PC-9 (cell line): ENCODE measurements at places on chromosomes 1 and 21. TPM values are rescaled to one million over a fixed set of nuclear protein-coding genes. Genes with fewer than 3 reads are reported as not detected.

GRCh38 chr1:153771261-153771660 lies 3.9 kb upstream of the SLC27A3 start:
- peaks cover 14% of the 10 kb centered on the region; the same call in 1 of the 2 replicates for H3K36me3 ChIP-seq
- H3K4me3 ChIP-seq: no peak overlapping the region
- H3K27ac ChIP-seq: no peak overlapping the region
- no peak for DNase-seq

DNA sequence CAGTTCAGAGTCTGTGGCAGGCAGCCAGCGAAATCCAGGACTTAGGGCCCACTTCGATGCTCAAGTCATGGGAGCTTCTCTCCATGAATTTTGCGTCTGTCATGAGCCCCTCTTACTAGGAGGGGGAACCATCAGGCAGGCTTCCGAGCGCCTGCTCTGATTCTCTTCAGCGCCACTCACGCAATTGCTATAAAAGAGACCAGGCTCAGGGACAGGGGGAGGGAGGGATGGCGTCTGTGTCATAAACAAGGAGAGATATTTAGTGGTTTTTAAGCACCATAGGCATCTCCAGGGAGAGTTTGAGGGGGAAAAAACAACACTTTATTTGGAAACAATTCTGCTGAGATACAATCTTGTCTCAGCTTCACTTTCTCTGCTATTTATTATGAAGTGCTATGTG lies 60.6 kb downstream of the NAV1 start:
- H3K27ac ChIP-seq: no peak overlapping the region
- no peaks in the 10 kb centered on the region for H3K4me1 ChIP-seq
- H3K36me3 ChIP-seq: no peaks in the 10 kb centered on the region
- no peak overlapping the region for H3K4me3 ChIP-seq

DNA sequence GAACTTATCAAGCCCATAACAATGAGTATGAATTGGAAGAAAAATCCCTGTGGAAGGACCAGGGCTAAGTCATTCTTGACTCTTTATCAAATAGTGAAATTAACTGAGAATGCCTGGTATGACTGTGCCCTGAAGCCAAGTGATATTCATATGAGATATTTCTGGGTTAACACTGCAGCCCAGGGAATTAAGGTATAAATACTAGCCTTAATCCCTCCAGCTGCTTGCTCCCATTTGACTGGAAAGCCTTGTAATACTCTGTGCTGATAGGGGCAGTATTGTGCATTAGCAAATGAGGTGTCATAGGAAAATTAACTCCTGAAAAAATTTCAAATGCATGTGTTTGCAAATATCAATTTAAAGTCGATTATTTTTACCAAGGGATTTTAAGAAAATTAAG lies 568.8 kb downstream of the LMO4 start:
- no peaks in the 10 kb centered on the region for H3K36me3 ChIP-seq
- no peak for DNase-seq
- H3K4me3 ChIP-seq: no peak overlapping the region
- H3K27ac ChIP-seq: no peak overlapping the region

DNA sequence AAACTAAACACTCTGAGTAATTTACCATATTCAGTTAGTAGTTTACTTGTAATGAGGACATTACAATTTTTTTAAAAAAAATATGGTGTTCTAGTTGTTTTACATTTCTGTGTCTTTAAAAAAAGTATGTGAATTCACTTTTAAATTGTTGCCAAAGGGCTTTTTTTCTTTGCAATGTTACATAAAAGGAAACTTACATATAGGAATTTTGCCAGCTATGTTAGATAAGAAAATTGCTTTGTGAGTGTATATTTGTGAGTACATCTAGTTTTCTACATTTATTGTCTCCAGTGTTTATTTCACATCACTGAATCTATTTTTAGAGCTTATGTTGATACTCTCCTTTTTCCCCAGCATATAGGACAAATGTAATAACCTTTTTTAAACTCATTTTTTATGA lies 206.8 kb downstream of the GPR52 start:
- no peaks in the 10 kb centered on the region for H3K27me3 ChIP-seq
- H3K4me3 ChIP-seq: no peak overlapping the region
- no peaks in the 10 kb centered on the region for H3K36me3 ChIP-seq
- no peak for DNase-seq

GRCh38 chr1:200636681-200637080 lies 16.1 kb upstream of the KIF14 start:
- DNase-seq: no peak
- H3K27me3 ChIP-seq: no peaks in the 10 kb centered on the region
- no peaks in the 10 kb centered on the region for H3K36me3 ChIP-seq
- no peak overlapping the region for H3K27ac ChIP-seq
- no peak overlapping the region for H3K4me3 ChIP-seq

GRCh38 chr1:146020058-146021049 lies 1.2 kb downstream of the HJV start:
- H3K4me3 ChIP-seq: no peak overlapping the region
- H3K27me3 ChIP-seq: peaks cover 8% of the 10 kb centered on the region; the same call in 1 of the 2 replicates
- no peaks in the 10 kb centered on the region for H3K36me3 ChIP-seq
- no peak for DNase-seq
- H3K4me1 ChIP-seq: no peaks in the 10 kb centered on the region

DNA sequence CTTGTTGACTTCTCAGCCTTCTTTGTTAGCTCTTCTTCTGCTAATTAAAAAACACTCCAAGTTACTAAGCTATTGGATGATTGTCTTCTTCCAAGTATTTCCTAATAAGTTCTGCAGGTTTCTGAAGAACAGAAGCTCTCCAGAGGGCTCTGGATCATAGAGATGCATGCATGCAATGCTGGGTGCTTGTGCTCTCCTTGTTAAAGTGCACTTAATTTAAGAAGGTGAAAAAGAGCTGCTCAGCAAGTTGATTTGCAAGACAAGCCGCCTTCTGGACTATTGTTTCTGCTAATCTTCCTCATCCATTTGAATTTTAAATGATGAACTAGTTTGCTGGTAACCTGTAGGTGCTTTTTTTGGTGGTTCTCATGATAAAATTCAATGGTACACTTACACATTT lies 16.1 kb downstream of the RRP15 start:
- no peak overlapping the region for H3K27ac ChIP-seq
- DNase-seq: no peak
- H3K4me3 ChIP-seq: no peak overlapping the region
- H3K36me3 ChIP-seq: 0 out of 2 replicates have a peak, but pooled peaks cover 11% of the 10 kb centered on the region
- H3K27me3 ChIP-seq: no peaks in the 10 kb centered on the region

DNA sequence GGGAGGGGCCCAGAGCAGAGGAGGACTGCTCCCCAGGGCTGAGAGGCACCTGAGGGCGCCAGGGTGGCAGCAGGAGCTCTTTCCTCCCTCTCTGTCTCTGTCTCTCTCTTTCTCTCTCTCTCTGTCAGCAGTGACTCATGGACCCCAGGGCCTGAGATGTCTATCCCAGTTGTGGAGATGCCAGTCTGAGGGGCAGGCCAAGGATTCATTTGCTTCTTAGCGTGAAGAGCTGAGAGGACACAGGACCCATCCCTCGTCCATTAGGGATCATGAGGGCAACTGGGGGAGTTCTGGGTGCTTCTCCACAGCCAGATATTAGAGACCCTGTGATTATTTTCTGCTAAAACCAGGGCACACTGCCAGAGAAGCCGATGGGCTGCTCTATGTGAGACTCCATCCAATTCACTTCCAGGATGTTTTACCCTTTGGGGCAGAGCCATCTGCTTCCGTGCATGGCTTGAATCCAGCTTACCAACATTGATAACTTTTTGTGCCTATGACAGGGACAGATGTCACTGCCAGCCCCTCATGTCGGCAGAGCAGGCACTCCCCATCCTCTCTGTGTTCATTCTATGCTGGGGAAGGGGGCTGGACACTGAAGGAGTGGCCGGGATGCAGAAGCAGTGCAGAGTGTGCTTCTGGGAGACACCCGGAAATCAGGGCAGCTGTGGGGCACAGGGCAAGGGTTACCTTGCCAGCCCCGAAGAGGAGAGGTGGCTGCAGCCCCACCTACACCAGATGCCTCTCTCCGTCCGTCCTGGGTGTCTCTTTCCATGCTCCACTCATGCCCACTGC lies 4.1 kb upstream of the PCBP3 start:
- H3K36me3 ChIP-seq: no peaks in the 10 kb centered on the region
- H3K4me3 ChIP-seq: no peak overlapping the region
- peaks cover 17% of the 10 kb centered on the region; the same call in 1 of the 2 replicates for H3K27me3 ChIP-seq
- no peak overlapping the region for H3K27ac ChIP-seq
- H3K4me1 ChIP-seq: no peaks in the 10 kb centered on the region
- no peak for DNase-seq

GRCh38 chr1:117656202-117656641 lies 50.4 kb downstream of the TENT5C start:
- no peaks in the 10 kb centered on the region for H3K36me3 ChIP-seq
- H3K4me3 ChIP-seq: no peak overlapping the region
- no peak for DNase-seq
- peaks cover 34% of the 10 kb centered on the region for H3K4me1 ChIP-seq
- H3K27ac ChIP-seq: no peak overlapping the region

- DNase-seq: no peak
- no peaks in the 10 kb centered on the region for H3K27me3 ChIP-seq
- H3K4me3 ChIP-seq: no peak overlapping the region
Measured at GRCh38 chr1:81155131-81155530, 645.6 kb upstream of the ADGRL2 start.

GRCh38 chr1:10588640-10589039 lies 113.9 kb downstream of the PEX14 start:
- no peaks in the 10 kb centered on the region for H3K36me3 ChIP-seq
- H3K4me3 ChIP-seq: no peak overlapping the region
- no peak overlapping the region for H3K27ac ChIP-seq
- H3K4me1 ChIP-seq: no peaks in the 10 kb centered on the region

- no peaks in the 10 kb centered on the region for H3K36me3 ChIP-seq
- peaks cover 24% of the 10 kb centered on the region for H3K4me1 ChIP-seq
- no peaks in the 10 kb centered on the region for H3K27me3 ChIP-seq
- no peak overlapping the region for H3K27ac ChIP-seq
Measured at GRCh38 chr1:200971955-200972711, 51.4 kb downstream of the KIF21B start.

DNA sequence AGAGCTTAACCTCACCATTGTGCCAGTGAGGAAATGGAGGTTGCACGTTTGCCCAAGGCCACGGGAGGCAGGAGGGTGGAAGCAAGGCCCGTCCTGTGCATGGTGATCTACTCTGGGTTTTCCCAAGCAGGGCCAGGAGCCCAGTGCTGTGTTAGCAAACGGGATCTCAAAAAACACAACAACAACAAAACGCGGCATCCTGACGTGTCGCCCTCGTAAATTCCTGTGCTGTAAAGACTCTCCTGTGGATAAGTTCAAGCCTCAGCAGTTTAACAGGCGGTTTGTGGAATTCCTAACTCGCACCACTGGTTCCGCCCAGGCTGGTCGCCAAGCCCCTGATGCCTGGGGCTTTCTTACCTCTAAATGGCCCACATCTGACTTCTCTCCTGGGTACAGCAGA lies 39.1 kb downstream of the TFF3 start:
- no peaks in the 10 kb centered on the region for H3K27me3 ChIP-seq
- H3K4me3 ChIP-seq: no peak overlapping the region
- DNase-seq: no peak
- no peak overlapping the region for H3K27ac ChIP-seq
- no peaks in the 10 kb centered on the region for H3K4me1 ChIP-seq

DNA sequence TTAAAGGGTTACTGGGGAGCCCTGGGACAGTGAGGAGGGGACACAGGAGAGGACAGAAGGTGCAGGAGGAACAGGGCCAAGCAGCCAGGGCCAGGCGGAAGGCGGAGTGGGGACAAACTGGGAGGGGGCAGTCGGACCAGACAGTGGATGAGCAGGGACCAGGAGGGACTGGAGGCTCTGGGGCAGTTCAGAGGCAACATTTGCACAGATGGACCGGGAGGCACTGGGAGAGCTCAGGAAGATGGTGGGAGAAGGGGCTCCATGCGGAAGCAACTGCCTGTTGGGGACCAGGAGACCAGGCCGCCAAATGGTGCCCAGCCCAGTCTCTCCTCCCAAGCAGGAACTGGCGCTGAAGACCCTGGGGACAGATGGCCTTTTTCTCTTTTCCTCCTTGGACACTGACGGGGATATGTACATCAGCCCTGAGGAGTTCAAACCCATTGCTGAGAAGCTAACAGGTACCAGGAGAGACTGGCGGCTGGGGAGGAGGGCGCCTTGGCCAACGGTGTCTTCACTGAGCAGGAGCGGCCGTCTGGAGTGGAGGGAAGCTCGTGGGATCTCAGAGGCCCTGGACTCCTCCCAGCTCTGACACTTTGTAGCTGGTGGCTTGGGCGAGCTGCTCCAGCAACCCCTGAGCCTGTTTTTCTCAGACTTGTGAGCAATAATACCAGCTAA lies 847 bp downstream of the SELENON start:
- no peak overlapping the region for H3K27ac ChIP-seq
- no peaks in the 10 kb centered on the region for H3K4me1 ChIP-seq
- H3K27me3 ChIP-seq: no peaks in the 10 kb centered on the region
- no peak for DNase-seq
- peak overlapping the region; percentile 57 for H3K4me3 ChIP-seq

- H3K4me3 ChIP-seq: no peak overlapping the region
Measured at GRCh38 chr21:24093032-24093431, 1514.2 kb downstream of the MRPL39 start.

The SYNC gene
- total RNA-seq: 2.1 and 2.8 TPM in 2 replicates

The SELL gene
- total RNA-seq: 6.5 and 6.7 TPM in 2 replicates

The LMOD1 gene
- total RNA-seq: 0.53 and 0.74 TPM in 2 replicates

The PRMT2 gene
- 64.5 and 82.0 TPM in 2 replicates for total RNA-seq

The PROK1 gene
- total RNA-seq: not detected in 2 replicates

The CDC73 gene
- 39.6 and 47.1 TPM in 2 replicates for total RNA-seq

The KIF26B gene
- total RNA-seq: 0.11 and 0.25 TPM in 2 replicates

The PSEN2 gene
- 14.8 and 17.0 TPM in 2 replicates for total RNA-seq

The SMPDL3B gene
- 26.5 and 29.2 TPM in 2 replicates for total RNA-seq
